ENCODE measurements at places on chromosomes 3 and 15.

- no peak for DNase-seq
Observed at GRCh38 chr3:171768986-171769385, 41.3 kb downstream of the PLD1 start.

- peak; percentile 35 for DNase-seq
Observed at GRCh38 chr3:114902691-114903101, 244.4 kb downstream of the ZBTB20 start.

GRCh38 chr3:50221051-50221410, 15.0 kb upstream of the GNAI2 start:
- DNase-seq = no peak

DNA sequence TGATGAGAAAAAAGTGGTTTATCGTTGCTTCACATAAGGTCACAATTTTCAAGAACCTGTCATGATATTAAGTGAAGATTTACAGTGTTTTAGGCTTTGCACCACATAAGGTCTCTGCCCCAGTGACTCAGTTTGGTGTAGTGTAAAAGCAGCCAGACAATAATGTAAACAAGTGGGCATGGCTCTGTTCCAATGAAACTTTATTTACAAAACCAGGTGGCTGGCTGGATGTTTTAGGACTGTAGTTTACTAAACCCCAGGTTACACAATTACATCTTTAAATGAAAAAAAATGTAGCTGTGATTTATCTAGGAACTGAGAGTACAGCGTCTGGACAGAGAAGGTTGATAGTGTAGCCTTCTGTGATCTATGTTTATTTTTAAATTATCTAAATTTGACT, 9.7 kb upstream of the FBXL22 start:
- DNase-seq = peak; percentile 90

- DNase-seq = peak; percentile 18
Observed at GRCh38 chr3:162103808-162104207, 607.2 kb downstream of the OTOL1 start.

GRCh38 chr15:76991048-76991447, 3.9 kb upstream of the PSTPIP1 start:
- DNase-seq = no peak

DNA sequence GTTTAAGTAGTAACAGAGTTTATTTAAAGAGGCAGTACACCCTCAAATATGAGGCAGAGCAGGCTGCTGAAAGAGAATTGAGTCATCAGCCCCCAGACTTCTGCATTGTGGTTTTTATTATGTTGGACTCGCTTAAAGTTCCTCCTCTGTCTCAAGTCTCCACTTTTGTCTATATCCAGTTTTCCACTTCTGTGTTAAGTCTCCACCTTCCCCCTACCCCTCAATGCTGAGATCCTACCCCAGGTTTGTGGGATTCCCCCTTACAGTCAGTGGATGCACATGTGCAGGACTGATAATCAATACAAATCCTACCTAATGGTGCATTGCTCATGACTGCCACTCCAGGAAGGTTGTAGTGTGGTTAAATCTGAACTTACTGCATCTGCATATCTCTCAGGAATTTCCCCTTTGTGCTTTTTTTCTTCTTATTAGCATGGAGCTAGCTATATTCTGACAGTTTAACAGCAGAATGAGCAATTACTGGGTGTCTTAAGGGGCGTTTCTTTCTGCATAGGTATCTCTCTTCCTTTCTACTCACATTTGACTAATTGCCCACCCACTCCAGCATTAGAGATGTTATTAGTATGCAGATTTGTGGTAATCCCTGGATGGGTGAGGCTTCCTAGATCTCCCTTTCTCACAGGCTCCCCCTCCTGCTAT, 11.9 kb upstream of the CD200R1L start:
- DNase-seq = peak; percentile 45

- DNase-seq = no peak
Observed at GRCh38 chr3:174465177-174465576, 394.0 kb upstream of the NAALADL2 start.

- no peak for DNase-seq
Observed at GRCh38 chr3:4419920-4420319, 47.1 kb downstream of the SUMF1 start.

DNA sequence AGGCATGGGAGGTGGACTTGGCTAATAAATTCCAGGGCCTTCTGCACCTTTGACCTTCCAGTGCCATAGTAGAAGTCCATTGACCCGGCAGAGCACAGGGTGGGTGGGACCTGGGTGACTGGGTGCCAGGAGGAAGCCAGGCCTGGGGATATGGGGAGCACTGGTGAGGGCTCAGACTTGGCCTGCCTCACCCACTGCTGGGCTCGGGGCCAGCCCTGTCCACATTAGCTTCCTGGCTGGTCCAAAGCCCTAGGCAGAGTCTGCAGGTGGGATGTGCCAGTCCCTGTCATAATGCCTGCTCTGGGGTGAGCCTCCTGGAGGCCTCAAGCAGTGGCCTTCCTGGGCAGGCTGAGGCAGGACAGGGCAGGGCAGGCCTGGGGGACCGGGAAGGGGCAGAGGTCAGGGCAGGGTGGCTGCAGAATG, 38.1 kb upstream of the CHRNB4 start:
- DNase-seq = no peak

GRCh38 chr3:165212580-165212979, 16.4 kb upstream of the SLITRK3 start:
- no peak for DNase-seq

DNA sequence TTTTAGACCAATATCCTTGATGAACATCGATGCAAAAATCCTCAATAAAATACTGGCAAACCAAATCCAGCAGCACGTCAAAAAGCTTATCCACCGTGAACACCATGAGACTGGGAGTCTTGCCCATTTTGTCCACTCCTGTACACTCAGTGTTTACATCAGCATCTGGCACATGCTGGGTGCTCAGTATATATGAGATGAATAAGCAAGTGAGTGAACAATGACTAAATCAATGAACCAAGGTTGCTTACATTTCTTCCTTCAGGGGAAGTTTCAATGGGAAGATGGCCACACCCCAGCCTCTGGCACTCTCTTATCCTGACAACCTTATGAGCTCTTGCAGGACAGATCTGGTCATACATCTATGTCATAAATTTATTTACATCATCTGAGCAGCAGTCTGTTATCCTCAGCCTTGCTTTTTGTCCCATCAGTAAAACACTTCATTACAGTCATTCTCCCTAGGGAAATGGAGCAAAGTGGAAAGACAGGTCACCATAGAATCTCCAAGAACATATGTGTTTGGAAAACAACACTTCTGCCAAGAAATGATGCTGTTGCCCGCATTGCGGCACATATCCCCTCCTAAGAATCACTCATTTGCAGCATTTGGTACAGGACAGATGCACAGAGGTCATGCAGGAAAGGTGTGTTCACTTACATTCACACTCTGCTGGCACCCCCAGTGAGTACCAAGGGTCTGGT, 171.8 kb upstream of the EIF1B start:
- peak; percentile 37 for DNase-seq

GRCh38 chr3:102114264-102114979, 265.1 kb downstream of the NFKBIZ start:
- DNase-seq = no peak

DNA sequence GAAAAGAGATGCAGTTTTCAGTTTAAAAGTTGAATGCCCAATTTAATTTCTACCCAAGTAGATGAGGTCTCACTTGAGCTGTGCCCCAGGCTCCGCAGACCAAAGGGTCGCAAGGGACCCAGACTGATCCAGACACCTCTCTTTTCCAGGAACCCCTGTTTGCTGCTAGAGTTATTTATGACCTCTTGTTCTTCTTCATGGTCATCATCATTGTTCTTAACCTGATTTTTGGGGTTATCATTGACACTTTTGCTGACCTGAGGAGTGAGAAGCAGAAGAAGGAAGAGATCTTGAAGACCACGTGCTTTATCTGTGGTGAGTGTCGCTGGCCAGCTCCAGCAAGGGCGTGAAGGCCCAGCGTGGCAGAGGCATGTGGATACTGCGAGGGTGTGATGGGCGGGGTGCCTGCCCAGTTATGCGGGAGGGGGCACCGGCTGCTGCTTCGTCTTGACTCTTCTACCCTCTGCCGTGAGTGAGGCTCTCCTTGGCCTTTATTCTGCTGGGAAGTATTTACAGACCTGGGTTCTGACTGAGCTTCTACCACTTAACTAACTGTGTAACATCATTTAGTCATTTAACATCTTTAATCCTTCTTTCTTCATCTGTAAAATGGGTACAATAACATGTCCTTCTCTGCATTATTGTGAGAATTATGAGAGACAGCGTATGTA, 164.2 kb upstream of the BHLHE40 start:
- DNase-seq = no peak

DNA sequence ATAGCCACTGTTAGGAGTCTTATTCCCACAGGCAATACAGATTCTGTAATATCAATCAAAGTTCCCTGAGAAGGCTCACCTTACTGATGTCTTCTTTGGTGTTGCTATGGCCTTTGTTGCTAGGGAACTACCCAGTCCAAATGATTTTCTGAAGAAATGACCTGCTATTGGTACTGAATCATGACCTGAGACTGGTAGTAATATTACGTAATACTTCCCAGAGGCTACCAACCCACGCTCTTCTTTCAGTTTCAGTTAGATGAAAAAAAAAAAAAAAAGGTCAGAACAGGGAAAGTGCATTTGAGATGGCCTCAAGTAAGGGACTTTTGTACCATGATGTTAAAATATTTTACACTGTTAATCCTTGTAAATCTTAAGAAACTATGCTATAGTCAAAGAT, 1092.5 kb upstream of the EPHA6 start:
- DNase-seq = peak; percentile 23

- no peak for DNase-seq
Observed at GRCh38 chr3:14158370-14158769, 20.0 kb downstream of the XPC start.

DNA sequence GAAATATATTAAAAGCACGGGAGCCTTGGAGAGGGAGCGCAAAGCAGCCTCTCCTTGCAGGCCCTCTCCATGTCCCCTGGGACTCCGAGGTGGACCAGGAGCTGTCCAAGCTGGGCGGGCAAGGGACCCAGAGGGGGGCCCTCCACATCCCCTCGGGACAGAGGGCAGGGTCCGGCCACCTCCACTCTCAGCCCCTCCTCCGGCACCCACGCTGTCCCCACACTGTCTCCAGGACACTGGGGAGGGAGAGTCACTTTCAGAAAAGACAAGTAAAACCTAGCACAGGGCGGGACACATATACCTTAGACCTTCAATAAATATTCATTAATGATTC, 77.5 kb upstream of the RNF7 start:
- DNase-seq = no peak

GRCh38 chr15:42608752-42609488, 33.5 kb downstream of the STARD9 start:
- no peak for DNase-seq

GRCh38 chr15:84103345-84103744, 132.2 kb upstream of the GOLGA6L4 start:
- DNase-seq = no peak

- peak; percentile 67 for DNase-seq
Observed at GRCh38 chr3:13194285-13195209, 121.3 kb upstream of the IQSEC1 start.

- no peak for DNase-seq
Observed at GRCh38 chr3:170079536-170080165, 41.9 kb downstream of the GPR160 start.

DNA sequence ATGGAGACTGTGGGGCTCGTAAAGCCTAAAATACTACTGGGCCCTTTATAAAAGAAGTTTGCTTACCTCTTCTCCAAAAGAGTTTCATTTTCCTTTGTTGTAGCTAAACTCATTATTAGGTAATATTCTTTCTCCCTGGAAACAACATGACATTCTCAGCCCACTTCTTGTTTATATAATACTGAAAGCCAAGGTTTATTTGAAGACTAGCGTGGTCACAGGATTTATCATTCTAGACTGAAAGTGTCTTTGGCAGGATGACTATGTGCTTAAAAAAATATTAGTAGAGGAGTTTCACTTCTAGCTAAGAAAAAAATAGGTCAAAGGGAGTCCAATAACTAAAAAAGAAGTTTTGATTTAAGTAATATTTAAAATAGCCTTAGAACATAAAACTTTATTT, 1085.2 kb upstream of the CADM2 start:
- DNase-seq = peak; percentile 0

- no peak for DNase-seq
Observed at GRCh38 chr3:34090876-34091275, 292.4 kb downstream of the PDCD6IP start.

DNA sequence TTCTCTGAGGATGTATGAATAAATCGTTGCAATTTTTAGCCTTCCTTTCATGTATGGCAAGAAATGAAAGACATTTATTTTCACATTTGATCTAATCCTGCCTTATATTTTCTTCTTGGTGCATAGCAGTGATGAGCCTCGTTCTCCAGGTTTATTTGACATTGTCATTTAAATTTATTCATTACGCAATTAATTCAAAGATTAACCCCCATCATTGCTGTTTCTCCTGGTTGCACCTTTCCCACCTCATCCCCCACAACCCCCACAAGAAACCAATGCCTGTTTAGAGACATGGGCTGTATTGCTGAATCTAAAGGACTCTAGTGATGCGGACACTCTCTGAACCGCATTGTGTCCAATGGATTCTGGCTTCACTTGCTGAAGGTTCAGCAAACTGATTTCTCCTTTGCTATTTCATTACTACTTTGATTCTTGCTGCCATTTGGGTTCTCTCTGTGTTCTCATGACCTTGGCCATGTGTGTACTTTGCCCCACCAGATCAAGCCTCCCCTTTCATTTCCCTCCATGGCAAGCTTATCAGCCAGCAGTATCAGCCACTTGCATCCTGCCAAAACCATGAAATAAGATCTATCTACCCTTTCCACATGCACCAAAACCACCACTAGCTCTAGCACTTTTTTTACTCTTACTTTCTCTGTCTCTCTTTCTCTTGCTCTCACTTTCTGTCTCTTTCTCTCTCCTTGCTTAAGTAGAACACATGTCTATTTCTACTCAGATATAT, 382.7 kb downstream of the GBE1 start:
- no peak for DNase-seq

DNA sequence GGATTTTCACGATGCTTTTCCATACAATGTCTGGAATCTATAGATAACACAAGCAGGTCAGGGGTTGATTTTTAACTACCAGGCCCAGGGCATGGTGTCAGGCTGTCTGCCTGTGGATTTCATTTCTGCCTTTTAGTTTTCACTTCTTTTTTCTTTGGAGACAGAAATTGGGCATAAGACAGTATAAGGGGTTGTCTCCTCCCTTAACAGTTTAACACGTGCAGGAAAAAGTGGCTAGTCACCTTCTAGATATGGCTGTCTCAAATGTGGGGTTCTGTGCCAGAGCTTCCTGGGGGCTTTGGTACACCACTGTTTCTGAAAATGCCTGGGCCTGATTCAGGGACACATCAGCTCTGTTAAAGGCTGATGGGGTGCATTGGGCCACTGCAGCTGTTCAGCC, 7.4 kb upstream of the ZNF589 start:
- DNase-seq = no peak

DNA sequence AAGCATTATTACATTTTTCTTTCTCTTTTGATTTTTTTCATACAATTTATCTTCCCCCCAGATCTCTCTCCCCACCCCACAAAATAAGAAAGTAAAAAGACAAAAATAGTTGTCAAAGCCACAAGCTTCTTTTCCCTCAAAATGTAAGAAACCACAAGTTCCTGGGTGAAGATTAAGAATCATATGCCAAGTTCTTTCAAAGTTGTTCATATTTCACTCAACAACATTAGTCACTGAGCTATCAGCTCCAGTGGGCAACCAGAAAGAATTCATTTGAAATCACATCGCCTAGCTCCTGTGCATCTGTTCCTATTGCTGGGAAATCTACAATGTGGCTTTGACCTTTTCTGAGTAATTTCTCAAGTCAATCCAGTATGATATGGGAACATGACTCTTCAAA, 681.6 kb upstream of the ARPP21 start:
- DNase-seq = no peak

GRCh38 chr3:12294885-12295580, 6.2 kb downstream of the PPARG start:
- peak; percentile 81 for DNase-seq
